ENCODE measurements at places on chromosomes 2 and 18.

DNA sequence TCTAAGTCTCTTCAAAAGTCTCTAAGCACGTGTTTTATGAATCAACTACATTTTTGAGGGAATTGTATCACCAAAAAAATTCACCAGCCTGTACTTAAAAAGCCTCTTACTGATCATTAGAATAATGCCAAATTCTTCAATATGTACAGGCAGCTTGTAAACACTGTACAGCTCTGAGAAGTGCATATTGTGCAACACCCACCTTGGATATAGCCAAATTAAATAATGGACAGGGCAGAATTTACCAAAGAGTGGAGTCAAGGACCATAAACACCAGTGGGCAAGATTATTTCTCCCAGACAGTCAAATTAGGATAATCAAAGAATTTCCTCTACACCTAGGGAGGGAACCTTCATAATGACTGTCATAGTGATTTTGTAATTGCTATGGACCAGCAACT, 338.2 kb downstream of the NR4A2 start:
- DNase-seq = no peak

GRCh38 chr2:2859732-2860131, 517.9 kb downstream of the EIPR1 start:
- no peak for DNase-seq

- DNase-seq = no peak
Measured at GRCh38 chr18:44637210-44638033, 43.3 kb upstream of the SETBP1 start.

DNA sequence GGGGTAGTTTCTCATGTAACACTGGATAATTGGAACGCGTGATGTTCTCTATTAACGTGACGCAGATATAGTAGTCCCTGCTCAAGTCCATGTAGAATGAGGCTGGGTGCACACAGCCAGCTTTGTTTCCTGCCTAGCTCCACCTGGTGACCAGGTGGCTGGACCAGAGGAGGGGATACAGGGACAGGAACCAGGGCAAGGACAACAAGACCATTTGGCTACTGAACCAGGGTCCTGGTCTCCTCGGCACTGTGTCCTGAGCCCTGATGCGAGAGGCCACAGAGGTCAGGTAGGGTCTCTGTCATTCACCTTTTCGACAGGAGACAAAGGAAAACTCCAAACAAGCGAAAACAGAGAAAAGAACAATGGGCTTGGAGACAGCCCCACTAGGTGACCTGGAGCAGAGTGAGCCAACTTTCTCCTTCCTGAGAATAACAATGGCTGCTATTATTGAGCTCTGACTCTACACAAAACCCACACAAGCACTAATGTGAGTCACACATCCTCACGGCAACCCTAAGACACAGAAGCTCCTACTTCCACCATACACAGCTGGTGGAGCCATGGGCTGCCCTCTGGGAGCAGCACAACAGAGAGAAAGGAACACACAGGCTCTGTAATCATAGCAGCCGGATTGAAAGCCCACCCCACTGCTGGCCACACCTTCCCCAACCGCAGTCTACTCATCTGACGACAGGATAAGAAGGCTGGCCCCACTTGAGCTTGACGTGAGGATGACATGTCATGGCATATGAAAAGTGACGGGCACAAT, 67.3 kb upstream of the TEX51 start:
- DNase-seq = no peak

DNA sequence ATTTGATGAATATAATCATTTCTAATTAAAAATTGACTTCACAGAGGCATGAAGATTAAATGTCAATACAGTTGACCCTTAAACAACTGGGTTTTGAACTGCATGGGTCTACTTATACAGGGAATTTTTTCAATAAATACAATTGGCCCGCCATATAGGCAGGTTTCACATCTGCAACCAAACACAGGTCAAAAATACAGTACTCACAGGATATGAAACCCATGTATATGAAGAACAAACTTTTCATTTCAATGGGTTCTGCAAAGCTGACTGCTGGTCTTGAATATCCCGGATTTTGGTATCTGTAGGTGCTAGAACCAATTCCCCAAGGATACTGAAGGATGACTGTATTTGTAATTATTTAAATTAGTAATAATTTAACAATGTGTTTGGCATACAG, 555.6 kb downstream of the EPHA4 start:
- DNase-seq = no peak

DNA sequence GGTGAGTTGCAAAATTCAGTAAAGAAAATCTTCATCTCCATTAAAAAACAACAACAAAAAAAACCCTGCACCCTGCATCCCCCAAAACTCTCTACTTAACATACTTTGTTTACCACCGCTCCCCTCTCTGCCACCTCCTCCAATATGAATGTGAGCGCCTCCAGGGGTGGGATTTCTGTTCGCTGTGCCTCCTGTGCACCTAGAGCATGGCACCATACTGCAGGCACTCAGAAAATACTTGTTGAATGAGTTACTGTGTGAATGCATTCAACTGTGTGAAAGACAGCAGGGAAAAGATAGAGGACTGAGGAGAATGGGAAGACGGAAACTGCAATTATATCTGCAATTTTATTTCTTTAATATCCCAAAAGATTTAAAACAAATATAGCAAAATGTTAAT, 4.5 kb downstream of the CEBPZ start:
- no peak for DNase-seq

- DNase-seq = no peak
Measured at GRCh38 chr2:30412047-30412683, 34.9 kb upstream of the LCLAT1 start.

DNA sequence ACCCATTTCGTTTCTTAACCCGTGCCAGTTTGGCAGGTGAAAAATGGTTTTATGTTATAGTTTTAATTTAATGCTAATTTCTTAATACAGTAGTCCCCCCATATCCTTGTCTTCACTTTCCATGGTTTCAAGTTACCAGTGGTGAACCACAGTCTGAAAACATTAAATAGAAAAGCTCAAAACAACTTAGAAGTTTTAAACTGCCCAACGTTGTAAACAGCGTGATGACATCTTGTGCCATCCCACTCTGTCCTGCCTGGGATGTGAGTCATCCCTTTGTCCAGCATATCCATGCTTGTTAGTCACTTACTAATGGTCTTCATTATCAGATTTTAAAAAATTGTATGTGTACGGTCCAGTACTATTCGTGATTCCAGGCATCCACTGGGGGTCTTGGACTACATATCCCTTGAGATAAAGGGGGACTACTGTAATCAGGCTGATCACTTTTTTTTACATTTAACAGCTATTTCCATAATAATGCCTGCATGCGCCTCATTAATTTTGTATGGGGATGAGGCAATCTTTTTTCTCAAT, 31.9 kb downstream of the SLC66A3 start:
- DNase-seq = no peak

DNA sequence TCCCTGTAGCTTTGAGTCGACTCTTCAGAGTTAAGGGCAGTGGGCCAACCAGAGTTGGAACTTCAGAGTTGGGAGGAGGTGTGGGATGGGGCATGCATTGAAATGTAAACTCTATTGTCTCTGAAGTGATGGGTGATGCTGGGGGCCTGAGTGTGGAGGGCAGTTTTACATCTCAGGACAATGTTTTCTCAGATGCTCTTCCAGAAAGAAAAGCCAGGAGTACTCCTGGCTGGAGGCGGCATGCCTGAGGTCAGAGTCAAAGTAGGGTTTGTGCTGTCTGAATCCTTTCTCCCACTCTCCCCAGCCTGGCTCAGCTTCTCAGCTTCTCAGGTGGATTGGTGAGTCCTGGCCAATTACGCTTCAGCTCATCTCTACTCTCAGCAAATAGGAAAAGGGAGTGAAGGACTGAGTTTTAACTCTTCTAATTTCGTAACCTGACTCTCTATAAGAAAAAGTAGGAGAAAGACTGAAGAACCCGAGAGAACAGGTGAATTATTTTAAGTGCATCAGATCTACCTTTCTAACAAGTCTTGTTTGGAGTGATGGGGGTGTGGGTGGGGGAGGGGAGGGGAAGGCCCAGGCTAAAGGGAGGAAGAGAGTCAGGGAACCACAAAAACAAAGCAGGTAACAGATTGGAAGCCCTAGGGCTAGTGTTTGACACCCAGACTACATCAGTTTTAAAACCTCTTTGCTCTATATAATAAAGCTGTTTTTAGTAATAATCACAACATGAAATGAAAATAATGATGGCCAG, 107.5 kb upstream of the PELI1 start:
- DNase-seq = no peak

DNA sequence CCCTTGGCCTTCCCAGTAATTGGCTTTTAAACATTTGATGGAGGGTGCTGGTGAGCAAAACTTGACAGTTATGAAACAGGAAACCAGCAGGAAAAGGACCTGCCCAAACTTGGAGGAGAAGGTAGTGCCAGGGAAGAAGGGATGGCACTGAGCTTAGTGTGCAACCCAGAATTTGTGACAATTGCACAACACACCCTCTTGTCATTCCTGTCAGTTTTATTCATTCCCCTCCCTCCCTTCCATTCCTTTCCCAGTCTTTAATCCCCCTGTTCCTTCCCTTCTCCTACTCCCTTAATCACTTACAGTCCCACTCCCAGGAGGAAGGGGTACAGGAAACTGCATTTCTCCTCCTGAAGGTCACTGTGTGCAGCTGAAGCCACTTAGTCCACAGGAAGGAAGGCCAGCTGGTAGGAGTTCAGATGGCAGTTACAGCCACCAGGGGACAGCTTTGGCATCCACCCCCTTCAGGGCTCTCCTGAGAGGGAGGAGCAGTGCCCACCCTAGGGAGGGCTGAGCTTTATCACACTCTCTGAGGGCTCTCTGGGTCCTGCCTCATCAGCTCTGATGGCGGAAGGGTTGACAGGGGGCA, 24.0 kb upstream of the SIGLEC15 start:
- no peak for DNase-seq

- no peak for DNase-seq
Measured at GRCh38 chr2:71154798-71155197, 24.4 kb downstream of the MPHOSPH10 start.

- no peak for DNase-seq
Measured at GRCh38 chr18:57131101-57131500, 15.8 kb upstream of the BOD1L2 start.

DNA sequence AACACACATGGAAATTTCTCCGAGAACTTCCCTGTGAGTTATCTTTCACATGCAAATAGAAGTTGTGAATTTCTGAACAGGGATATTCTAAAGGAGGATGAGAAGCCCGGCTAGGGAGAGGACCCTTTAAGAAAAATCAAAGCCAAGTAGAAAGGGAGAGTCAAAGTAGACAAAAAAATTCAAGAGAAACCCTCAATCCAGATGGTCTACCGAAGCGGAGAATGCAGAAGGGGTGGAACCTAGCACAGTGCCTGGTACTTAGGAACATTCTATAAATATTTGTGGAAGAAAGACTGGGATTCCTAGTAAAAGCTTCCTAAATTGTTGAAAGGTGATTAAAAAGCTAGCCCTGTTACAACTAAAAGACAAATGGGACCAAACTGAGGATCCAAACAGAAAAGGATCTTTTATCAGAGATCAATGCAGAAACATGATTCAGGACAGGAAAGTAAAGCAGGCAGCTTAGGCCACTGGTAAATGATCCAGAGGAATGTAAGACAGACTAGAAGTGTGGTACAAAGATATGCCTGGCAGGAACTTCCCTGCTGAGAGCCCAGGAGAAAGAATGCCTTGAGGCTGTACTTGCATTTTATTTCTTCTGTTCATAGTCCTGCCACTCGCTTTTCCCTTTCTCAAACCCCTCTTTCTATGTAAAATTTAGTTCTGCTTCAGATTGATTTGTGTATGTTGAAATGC, 19.5 kb upstream of the GLS start:
- DNase-seq = no peak

DNA sequence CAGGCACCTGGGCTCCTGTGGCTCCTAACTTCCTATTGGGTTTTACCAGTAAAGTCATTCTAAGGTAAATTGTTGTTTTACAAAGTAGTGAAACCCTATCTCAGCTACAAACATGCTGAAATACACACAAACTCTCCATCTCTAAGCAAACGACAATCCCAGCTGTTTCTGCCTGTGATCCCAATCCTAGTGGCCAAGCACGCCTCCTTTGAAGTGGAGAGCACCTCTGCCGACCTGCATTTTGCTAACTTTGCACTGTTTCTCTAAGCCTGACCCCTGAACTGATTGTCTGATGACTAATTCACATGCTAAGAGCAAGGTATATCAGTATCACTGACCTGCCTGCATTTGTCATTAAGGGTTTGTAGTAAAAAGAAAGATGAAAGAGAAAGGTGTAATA, 124.3 kb downstream of the PAX3 start:
- DNase-seq = no peak

- no peak for DNase-seq
Measured at GRCh38 chr18:67410075-67411070, 106.1 kb downstream of the DSEL start.

DNA sequence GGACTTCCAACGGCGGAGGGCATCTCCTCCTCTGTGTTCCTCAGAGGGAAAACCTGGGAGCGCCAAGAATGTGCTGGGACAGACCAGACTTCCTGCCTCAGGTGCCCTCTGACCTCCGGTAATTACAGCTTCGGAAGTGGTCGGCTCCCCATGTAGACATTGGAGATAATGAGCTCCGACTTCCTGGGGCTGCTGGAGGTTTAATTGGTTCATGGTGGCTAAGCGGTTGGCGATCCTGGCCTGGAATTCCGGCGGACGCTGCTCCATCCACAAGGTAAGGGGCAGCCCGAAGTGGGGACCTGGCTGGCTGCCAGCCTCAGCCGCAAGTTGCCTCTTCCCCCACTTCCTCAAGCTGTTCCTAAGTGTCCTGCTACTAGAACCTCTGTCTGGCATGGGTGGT, 83.2 kb upstream of the EPC2 start:
- no peak for DNase-seq

DNA sequence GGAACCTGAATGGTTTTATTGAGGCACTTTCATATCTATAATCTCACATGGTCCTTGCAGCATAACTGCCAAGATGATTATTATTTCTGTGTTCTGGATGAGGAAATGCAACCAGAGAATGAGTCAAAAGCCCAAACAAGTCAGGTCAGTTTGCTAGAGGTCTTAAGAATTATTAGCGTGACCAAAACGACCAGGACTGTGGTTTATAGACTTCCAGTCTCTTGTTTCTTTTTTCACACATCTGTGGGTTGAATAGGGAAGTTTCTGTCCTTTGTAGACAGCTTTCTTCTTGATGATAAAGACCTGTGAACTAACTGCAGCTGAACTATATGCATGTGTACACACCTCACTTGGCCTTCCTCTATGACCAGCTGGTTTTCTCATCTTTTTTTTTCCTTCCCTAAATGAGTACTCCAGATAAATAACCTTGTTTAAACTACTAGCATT, 13.9 kb downstream of the ADAM23 start:
- no peak for DNase-seq

DNA sequence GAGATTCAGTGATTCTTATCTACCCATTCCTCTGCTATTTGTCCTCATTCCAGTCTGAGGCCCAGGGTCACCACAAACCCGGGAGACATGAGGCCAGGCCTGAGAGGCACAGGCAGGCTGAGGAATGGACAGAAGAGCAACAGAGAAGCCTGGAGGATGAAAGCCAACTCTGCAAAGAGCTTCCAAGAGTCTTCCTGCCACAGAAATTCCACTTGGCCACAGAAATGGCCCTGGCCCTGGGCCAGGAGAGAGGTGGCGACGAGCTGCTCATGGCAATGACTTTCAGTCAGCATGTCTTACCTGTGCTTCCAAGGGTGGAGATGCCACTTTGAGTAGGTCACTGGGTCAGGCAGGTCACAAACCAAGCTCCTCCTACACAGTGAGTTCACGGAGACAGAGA, 155.3 kb upstream of the PKDCC start:
- DNase-seq = no peak
